Neural crest cell (in vitro differentiated cells): ENCODE measurements at places on chromosomes 1 and 21. TPM values are rescaled to one million over a fixed set of nuclear protein-coding genes. Genes with fewer than 3 reads are reported as not detected.
A peak's percentile ranks its signal among the peaks of the same experiment; 100 is the strongest.

- H3K27ac ChIP-seq = no peak overlapping the region
- no peaks in the 10 kb centered on the region for H3K4me1 ChIP-seq
- H3K36me3 ChIP-seq = no peaks in the 10 kb centered on the region
- DNase-seq = no peak
Observed at GRCh38 chr1:175207971-175208370, 15.4 kb upstream of the KIAA0040 start.

- H3K27ac ChIP-seq = no peak overlapping the region
- peaks cover 11% of the 10 kb centered on the region for H3K4me1 ChIP-seq
- no peak for DNase-seq
- H3K27me3 ChIP-seq = peaks cover 7% of the 10 kb centered on the region
- no peaks in the 10 kb centered on the region for H3K36me3 ChIP-seq
Observed at GRCh38 chr1:29934255-29934772, 698.0 kb downstream of the PTPRU start.

DNA sequence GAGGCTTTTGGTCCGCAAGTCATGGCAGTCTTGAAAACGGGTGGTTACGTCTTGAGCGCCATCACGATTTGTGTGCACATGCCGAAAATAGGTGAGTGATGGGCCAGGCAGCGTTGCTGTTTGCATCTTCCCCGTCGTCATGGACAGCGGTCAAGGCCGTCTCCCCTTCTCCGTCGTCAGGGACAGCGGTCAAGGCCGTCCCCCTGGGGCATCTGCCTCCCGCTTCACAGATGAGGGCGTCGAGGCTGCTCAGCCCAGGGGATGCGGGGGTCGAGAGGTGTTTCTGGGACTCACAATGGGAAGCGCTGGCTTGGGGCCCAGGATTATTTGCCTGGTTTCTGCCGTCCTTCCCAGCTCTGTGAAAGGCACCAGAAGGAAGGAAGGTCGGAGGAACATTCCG lies 162.2 kb downstream of the PRDM16 start:
- H3K27ac ChIP-seq = no peak overlapping the region
- H3K4me3 ChIP-seq = no peak overlapping the region
- DNase-seq = no peak
- H3K36me3 ChIP-seq = no peaks in the 10 kb centered on the region

- peaks cover 8% of the 10 kb centered on the region for H3K4me1 ChIP-seq
- peaks cover 12% of the 10 kb centered on the region for H3K27me3 ChIP-seq
- H3K4me3 ChIP-seq = no peak overlapping the region
- no peaks in the 10 kb centered on the region for H3K36me3 ChIP-seq
Observed at GRCh38 chr1:17744666-17745478, 10.3 kb upstream of the ACTL8 start.

- no peak for DNase-seq
- H3K4me1 ChIP-seq = peaks cover 18% of the 10 kb centered on the region
- H3K27ac ChIP-seq = peak overlapping the region; percentile 96
- H3K4me3 ChIP-seq = peak overlapping the region; percentile 97
Observed at GRCh38 chr1:37945743-37946702, 830 bp downstream of the INPP5B start.

DNA sequence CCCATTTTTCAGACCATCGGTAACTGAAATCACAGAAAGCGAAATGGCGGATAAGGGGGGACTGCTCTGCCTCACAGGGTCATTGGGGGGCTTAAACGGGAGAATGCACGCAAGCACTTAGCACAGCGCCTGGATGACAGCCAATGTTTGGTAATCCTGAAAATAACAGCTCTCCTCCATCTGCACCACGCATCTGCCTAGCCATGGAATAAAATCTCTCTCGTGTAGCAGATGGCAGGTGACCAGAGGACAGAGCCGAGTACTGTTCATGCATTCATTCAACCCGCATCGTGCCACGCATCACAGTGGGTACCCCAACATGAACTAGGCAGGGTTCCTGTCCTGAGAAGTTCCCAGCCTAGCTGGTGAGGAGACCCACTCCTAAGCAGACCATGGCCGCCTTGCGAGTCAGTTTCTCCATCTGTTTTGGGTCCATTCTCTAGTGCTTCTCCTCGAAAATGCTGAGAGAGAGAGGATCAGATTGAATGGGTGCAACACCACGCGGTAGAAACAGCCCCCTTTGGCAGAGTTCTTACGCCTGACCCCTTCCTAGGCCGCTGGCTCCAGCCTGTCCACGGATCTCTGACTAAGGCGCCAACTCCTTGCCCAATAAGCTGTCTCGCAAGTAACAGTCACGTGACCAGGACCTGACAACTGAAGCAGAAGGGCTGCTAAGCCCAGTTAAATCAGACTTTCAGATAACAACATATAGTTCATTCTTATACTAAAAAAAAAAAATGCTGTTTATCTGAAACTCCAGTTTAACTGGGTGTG lies 7.3 kb downstream of the SLC1A7 start:
- H3K4me1 ChIP-seq = peaks cover under 1% of the 10 kb centered on the region
- no peak overlapping the region for H3K27ac ChIP-seq
- no peak for DNase-seq
- peaks cover 3% of the 10 kb centered on the region for H3K36me3 ChIP-seq
- H3K4me3 ChIP-seq = no peak overlapping the region
- H3K27me3 ChIP-seq = no peaks in the 10 kb centered on the region

DNA sequence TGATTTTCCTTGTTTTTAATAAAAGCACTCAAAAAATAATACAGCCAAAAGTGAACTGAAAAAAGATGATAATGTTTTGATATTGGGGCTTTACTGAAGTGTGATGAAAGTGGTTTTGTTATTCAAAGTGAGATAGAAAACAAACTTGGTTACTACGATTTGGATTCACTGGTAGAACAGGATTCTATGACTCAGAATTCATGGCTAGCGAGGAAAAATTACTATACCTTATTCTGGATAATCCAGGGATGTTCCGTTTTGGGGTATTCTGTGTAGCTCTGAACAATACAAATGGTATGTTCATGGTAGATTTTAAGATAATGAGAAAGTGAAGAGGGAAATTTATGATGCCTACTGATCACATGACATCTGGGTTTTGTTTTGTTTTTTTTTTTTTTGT lies 117.7 kb downstream of the NRDC start:
- H3K4me3 ChIP-seq = no peak overlapping the region
- H3K27ac ChIP-seq = no peak overlapping the region
- H3K27me3 ChIP-seq = no peaks in the 10 kb centered on the region
- no peaks in the 10 kb centered on the region for H3K4me1 ChIP-seq
- DNase-seq = no peak

- H3K27me3 ChIP-seq = peaks cover 3% of the 10 kb centered on the region
- H3K4me1 ChIP-seq = peaks cover 38% of the 10 kb centered on the region
- peaks cover 5% of the 10 kb centered on the region for H3K36me3 ChIP-seq
- H3K4me3 ChIP-seq = no peak overlapping the region
Observed at GRCh38 chr1:9250411-9251381, 16.1 kb downstream of the H6PD start.

Gene KRTAP12-2
- total RNA-seq = not detected in 2 replicates
